Stimulated activated CD8-positive, alpha-beta memory T cell treated with anti-CD3 and anti-CD28 coated beads, Interleukin-4, amount 100 ng/mL, for 4 hours (primary cell): ENCODE measurements at places on chromosomes 1 and 21.

DNA sequence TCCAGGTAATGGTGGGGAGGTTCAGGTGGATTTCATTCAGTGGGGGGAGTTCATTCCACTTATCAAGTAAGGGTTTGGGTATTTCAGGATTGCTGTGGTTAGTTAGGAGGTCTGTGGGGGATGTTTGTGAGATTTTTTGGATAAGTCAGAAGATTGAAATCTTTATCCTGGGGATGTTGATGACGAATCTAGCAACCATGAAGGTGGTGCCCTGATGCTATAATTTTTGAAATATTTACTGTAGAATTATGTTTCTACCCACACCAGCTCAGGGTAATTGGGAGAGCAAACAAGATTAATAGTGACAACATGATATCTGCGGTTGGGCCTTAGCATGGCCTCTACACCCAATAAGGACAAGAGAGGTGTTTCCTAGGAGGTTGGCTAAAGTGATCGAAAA lies 28.3 kb downstream of the SUCO start:
- DNase-seq = no peak

GRCh38 chr21:46054451-46054881 lies 43.4 kb upstream of the COL6A2 start:
- no peak for DNase-seq

GRCh38 chr1:200380589-200381021 lies 29.2 kb downstream of the ZNF281 start:
- DNase-seq = no peak

- no peak for DNase-seq
Measured at GRCh38 chr1:185170291-185170848, 13.4 kb downstream of the SWT1 start.

- DNase-seq = no peak
Measured at GRCh38 chr1:20172033-20172590, 13.8 kb upstream of the UBXN10 start.

GRCh38 chr1:23343221-23344110 lies 618 bp downstream of the HNRNPR start:
- DNase-seq = peak; percentile 27

DNA sequence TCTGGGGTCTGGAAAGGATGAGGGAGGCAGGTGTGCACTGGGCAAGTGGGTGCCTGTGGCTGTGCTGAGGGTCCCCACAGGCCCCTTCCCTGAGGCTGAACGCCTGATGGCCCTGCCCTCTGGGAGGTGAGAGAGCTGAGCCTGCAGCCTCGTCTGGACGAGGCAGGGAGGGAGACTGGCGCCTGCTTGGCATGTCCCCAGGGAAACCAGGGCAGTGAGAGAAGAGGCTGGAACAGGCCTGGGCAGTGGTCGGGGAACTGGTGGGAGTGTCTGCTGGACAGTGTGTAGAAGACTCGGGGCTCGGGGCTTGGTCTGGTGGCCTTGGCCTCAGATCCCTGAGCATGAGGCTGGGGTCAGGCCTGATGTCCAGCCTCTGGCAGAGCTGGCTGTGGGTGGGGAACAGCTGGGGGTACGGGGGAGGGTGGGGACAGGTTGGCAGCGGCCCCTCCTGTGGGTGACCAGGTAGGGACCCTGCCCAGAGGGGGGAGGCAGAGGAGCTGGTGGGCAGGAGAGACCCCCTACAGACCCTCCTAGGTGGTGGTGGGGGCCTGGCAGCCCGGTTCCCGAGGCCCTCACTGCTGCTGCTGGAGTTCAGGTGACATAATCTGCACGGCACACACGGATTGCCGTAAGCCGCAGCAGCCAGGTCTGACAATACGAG lies 30.8 kb upstream of the PLCH2 start:
- no peak for DNase-seq

GRCh38 chr1:2563205-2563604 lies 7.0 kb downstream of the TNFRSF14 start:
- no peak for DNase-seq

DNA sequence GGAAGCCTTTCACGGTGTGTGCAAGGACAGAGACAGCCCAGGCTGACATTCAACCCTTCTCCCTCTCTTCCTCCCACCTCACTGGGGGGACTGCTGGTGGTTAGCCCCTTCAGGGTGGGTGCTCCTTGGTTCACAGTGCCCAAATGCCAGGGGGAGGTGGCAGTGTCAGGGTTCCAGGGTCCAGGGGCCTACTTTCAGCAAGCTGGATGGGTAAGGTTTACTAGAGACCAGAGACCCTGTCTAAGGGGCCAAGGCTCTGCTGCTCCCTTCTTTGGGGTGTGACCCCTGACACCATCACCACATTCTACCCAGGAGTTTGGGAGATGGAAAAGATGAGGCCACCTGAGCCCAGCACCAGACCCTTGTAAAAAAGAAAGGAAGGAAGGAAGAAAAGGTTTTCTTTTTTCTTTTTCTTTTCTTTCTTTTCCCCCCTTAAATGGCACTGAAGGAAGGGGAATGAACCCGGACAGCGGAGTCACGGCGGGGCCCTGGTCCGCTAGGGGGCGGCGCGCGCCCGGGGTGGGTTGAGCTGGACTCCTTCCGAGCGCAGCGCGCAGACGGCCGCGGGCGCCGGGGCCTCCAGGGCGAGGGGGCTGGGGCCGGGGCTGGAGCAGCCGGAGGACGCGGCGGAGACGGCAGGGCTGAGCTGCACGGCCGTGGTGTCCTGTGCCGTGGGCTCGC lies 18.8 kb downstream of the KNCN start:
- peak; percentile 45 for DNase-seq

DNA sequence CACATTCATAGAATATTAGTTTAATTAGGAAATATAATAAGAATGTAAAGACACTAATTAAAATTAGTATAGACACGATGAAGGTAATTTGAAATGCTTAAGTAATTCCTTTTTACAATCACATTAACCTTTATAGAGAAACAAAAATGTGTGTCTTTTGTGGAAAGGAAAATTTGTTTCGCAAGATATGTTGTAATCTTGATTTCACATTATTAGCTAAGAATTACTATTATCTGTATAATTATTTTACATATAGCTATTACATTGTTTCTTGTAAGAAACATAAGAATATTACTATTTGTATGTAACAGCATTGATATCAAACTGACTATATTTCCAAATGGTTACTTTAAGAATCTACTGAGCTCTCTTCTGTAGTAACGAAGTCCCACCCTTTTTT lies 111.2 kb downstream of the PTPRC start:
- DNase-seq = no peak

- no peak for DNase-seq
Measured at GRCh38 chr1:230578616-230579015, 63.7 kb upstream of the COG2 start.

DNA sequence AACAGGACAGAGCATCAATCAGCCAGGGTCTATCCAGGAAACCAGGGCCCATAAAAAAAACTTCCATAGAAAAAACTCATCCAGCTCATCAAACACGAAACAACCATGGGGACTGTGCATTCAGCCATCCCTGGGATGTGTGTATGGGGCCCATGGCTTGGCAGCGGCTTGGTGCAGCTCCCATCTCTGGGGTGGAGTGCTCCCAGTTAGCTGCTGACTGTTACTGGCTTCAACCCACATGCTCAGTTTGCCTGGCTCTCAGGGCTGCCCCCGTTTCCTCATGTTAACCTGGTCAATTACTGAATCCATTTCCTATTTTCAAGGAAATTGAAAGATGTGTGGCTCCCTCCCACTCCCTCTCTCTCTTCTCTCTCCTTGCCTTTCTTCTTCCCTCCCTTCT lies 37.3 kb upstream of the STUM start:
- DNase-seq = no peak

DNA sequence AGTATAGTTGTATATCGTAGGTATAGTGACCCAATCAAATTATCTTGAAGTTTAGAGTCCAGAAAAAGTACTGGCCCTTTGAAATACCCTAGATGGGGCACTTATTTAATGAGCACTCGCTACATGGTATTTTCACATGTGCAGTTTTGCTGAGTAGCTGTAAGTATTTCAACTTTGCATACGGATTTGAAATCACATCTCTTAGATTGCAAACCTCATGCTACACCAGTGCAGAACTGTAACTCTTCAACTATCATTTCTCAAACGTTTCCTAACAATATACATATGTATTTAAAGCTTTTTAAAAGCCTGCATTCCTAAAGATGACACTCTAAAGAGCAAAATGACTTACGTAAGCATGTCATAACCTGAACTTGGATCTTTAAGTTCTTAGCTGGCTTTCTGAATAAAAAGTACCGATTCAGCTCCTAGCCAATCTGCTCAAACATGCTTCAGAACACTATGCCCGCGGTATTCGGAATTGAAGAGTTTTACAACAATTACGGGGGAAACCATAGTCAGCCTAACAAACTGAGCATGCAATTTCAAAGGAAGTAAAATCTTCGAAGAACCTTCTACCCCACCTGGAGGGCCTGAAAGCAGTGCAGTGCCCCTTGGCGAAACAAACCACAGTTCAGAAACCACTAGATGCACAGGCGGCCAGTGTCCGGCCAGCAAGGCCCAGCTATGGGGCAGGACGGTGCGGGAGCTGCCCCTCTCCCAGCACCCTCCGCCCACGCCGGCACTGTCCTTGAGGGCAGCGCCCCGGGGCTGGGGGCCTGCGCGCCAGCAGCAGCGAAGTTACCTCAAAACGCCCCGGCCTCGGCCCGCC lies 863 bp downstream of the FH start:
- peak; percentile 6 for DNase-seq

DNA sequence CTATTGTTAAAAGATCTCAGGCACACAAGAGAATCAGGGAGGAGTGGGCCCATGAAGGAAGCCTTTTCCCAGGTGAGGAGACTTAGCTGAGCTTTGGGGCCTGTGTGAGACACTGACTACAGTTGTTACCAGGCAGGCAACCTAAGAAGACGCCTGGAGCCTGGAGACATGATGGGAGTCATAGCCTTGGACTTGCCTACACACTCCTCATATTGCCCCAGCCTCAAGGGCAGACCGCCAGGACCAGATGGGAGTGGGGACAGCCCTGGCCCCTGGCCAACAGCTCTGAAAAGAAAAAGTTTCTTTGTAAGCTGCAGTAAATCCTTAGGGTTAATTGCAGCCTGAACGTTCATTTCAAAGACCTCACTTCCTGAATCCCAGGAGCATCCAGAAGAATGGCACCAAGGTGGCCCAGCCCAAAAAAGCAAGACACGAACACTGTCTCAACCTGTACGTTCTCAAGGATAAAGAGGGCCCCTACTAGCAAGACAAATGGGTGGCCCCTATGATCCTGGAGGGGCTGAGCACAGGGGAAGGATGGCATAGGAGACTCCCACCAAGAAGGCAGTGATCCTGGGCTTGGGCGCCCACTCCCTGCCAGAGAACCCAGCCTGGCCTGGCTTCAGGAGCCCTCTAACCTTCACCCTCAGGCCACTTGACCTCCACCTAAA lies 33.2 kb upstream of the BTG2 start:
- DNase-seq = no peak

- DNase-seq = no peak
Measured at GRCh38 chr1:16433030-16433429, 4.2 kb downstream of the SPATA21 start.

- DNase-seq = no peak
Measured at GRCh38 chr1:172466795-172467407, 23.0 kb upstream of the PIGC start.

- DNase-seq = no peak
Measured at GRCh38 chr1:26012864-26013263, 8.7 kb upstream of the EXTL1 start.

- no peak for DNase-seq
Measured at GRCh38 chr1:114458237-114458777, 52.7 kb downstream of the TRIM33 start.

GRCh38 chr1:209483691-209484090 lies 99.8 kb upstream of the CAMK1G start:
- no peak for DNase-seq
